ENCODE measurements at places on chromosomes 11 and 22. TPM values are rescaled to one million over a fixed set of nuclear protein-coding genes. Genes with fewer than 3 reads are reported as not detected.
A peak's percentile ranks its signal among the peaks of the same experiment; 100 is the strongest.

Gene OR5P2
- total RNA-seq = not detected

DNA sequence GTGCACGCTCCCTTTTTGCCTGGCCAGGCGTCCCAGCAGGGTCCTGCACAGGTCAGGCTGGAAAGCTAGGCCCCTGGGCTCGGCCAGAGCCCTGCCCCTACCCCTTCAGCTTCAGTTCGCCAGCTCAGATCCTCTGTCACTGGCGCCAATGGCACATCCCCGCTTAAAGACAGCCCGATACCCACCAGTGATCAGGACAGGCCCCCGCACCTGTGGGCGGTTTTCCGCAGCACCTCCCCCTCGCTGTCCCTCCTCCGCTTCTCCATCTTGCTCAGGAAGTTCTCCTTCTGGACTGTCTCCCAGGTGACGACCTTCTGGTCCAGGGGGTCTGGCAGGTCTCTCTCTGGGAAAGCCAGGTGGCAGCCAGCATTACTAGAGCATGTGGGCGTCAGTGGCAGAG is 5.9 kb downstream of the TSSC4 start:
- H3K4me1 ChIP-seq = peaks cover 7% of the 10 kb centered on the region
- H3K27me3 ChIP-seq = no peaks in the 10 kb centered on the region
- no peak for DNase-seq
- no peak overlapping the region for H3K4me3 ChIP-seq
- peaks cover 2% of the 10 kb centered on the region for H3K36me3 ChIP-seq

Gene RASSF10
- total RNA-seq = 1.5 TPM

- peak within 1 kb of the TSS; percentile 46 for H3K4me3 ChIP-seq
- peaks cover 19% of the 10 kb centered on the region for H3K4me1 ChIP-seq
- peak; percentile 75 for DNase-seq
- no peak within 1 kb of the TSS for H3K27ac ChIP-seq
- H3K36me3 ChIP-seq = peaks cover 3% of the 10 kb centered on the region
Observed at GRCh38 chr11:64233913-64234586, at the start of gene VEGFB. Gene VEGFB, plus strand, starts transcription at chr11:64234584. Its CDS starts 250 bp downstream, at chr11:64234834.

Gene HTR3B
- total RNA-seq = not detected

Gene FXYD2
- total RNA-seq = 1.1 TPM

GRCh38 chr22:29090039-29090438 is 17.2 kb downstream of the KREMEN1 start:
- no peaks in the 10 kb centered on the region for H3K27me3 ChIP-seq
- H3K4me3 ChIP-seq = no peak overlapping the region
- H3K27ac ChIP-seq = no peak overlapping the region
- DNase-seq = no peak

- no peak for DNase-seq
- no peaks in the 10 kb centered on the region for H3K27me3 ChIP-seq
- H3K27ac ChIP-seq = no peak overlapping the region
- no peaks in the 10 kb centered on the region for H3K36me3 ChIP-seq
Observed at GRCh38 chr11:134685793-134686380, 273.8 kb upstream of the B3GAT1 start.

DNA sequence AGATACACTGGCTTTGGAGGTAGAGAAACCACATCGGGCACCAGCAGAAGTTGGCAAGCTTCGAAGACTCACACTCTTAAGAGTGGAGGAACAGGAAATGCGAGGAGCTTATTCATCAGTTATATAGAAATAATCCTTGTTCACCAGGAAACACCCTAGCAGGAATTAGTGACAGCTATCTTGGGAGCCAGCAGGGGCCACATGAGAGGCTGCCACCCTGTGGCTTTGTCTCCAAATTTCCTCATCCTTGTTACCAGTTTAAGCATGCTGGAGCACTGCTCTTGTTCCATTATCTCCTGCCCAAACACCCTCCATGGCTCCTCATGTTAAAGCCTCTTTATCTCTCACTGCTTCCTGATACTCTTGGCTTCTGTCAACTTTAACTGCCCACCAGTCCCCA is 131.0 kb downstream of the PLEKHA7 start:
- peaks cover 5% of the 10 kb centered on the region for H3K4me1 ChIP-seq
- no peak overlapping the region for H3K27ac ChIP-seq
- no peak overlapping the region for H3K4me3 ChIP-seq
- H3K27me3 ChIP-seq = no peaks in the 10 kb centered on the region

GRCh38 chr11:45805305-45806071 is 539 bp downstream of the SLC35C1 start:
- H3K27ac ChIP-seq = peak overlapping the region; percentile 11
- no peak for DNase-seq
- no peaks in the 10 kb centered on the region for H3K4me1 ChIP-seq
- H3K36me3 ChIP-seq = no peaks in the 10 kb centered on the region
- peaks cover 21% of the 10 kb centered on the region for H3K27me3 ChIP-seq
- peak overlapping the region; percentile 79 for H3K4me3 ChIP-seq

GRCh38 chr22:47012589-47013370 is 250.3 kb downstream of the TBC1D22A start:
- no peak overlapping the region for H3K27ac ChIP-seq
- H3K27me3 ChIP-seq = no peaks in the 10 kb centered on the region
- H3K4me1 ChIP-seq = no peaks in the 10 kb centered on the region
- DNase-seq = no peak

Gene ACO2
- 75.4 TPM for total RNA-seq

Gene HARBI1
- total RNA-seq = 4.3 TPM

DNA sequence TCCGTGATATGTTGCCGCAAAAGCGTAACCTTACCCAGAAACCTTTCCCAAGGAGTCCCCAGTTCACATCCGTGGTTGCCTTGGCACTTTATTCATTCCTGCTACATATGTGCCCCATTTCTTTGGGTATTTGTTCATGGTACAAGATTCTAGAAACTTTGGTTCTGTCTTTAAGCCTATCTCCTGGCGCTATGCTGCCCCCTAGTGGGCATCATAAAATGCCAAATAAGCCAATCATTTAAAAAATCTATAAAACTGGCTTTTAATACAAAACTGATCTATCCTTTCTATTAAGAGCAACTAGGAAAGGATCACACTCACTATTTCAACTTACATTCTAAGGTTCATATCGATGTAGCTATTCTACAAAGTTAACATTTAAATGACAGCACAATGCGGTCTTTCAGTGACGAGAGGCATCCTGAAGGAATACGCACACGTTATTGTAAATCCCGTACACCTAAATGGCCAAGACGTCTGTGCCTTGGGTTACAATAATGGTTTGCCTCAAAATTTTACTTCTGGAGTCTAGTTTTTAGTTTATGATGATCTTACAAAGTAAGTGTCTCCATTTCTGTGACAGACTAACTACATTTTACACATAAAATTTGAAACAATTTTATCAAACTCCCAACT is 16.2 kb downstream of the PIWIL3 start:
- no peaks in the 10 kb centered on the region for H3K4me1 ChIP-seq
- no peak overlapping the region for H3K4me3 ChIP-seq
- H3K27ac ChIP-seq = no peak overlapping the region
- DNase-seq = no peak

- H3K4me3 ChIP-seq = no peak overlapping the region
- no peak overlapping the region for H3K27ac ChIP-seq
- DNase-seq = no peak
- H3K4me1 ChIP-seq = no peaks in the 10 kb centered on the region
Observed at GRCh38 chr11:17171916-17172315, 35.9 kb downstream of the PIK3C2A start.

DNA sequence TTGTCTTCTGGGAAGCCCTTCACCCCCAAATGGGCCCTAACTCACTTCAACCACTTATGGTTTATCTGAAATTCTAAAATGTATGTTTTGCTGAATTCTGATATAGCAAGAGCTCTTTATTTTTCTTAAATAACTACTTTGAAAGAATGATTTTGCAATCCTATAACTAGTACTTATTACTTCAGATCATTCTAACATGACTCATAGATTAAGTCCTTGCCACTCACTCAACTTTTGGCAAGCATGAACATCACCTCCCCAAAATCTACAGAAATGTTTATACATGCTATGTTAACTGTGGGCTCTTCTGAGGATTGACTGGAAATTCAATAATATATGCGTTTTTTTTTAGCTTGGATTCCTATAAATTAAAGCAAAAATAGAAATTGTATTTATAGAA is 367.4 kb upstream of the FAT3 start:
- no peaks in the 10 kb centered on the region for H3K4me1 ChIP-seq
- peaks cover 1% of the 10 kb centered on the region for H3K27me3 ChIP-seq
- DNase-seq = no peak
- H3K27ac ChIP-seq = no peak overlapping the region
- H3K4me3 ChIP-seq = no peak overlapping the region

Gene RBMXL2
- not detected for total RNA-seq

DNA sequence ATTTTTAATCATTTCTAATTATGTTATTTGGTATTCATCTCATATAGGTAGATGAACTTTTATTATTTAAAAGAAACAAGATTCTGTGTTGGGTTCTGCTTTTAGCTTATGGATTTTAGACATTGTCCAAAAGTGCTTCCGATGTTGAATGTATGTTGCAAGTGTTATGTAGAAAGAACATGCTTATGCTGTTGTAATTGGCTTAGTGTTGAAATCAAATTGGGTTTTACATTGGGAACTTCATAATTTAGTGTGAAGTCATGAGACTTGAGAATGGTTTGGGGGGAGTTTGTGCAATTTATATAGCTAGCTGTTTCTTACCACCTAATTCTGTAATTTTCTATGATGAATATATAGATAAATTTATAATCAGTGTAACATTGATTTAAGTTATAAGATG is 3.6 kb downstream of the MTMR3 start:
- H3K27ac ChIP-seq = no peak overlapping the region
- no peak overlapping the region for H3K4me3 ChIP-seq
- H3K4me1 ChIP-seq = peaks cover 5% of the 10 kb centered on the region
- no peaks in the 10 kb centered on the region for H3K36me3 ChIP-seq
- no peaks in the 10 kb centered on the region for H3K27me3 ChIP-seq

DNA sequence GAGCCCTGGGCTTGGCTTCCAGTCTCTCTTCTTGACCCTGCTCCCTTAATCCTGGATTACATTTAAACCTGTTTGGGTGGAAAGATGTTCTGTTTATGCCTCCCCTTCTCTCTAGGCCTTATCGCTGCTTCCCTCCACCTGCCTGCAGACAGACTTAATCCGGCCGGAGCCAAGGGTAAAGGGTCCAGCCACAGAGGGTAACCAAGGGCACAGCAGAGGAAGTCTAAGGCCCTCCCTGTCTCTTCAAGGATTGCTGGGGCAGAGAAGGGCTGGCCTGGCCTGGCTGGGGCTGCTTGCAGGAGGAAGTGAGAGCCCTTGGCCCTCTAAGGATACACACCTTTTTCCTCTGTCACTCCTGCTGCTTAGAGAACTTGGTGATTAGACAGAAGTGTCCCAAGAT is 2.1 kb downstream of the GAL3ST3 start:
- H3K27me3 ChIP-seq = no peaks in the 10 kb centered on the region
- DNase-seq = no peak
- no peak overlapping the region for H3K4me3 ChIP-seq
- no peak overlapping the region for H3K27ac ChIP-seq
- H3K4me1 ChIP-seq = peaks cover 25% of the 10 kb centered on the region
- peaks cover 7% of the 10 kb centered on the region for H3K36me3 ChIP-seq

All from H1 (cell line).